Osteocyte (in vitro differentiated cells): ENCODE measurements at places on chromosomes 12 and 14. TPM values are rescaled to one million over a fixed set of nuclear protein-coding genes. Genes with fewer than 3 reads are reported as not detected.

LHX5 gene
- not detected in 2 replicates for total RNA-seq

C14orf39 gene
- 1.1 and 1.4 TPM in 2 replicates for total RNA-seq

DNA sequence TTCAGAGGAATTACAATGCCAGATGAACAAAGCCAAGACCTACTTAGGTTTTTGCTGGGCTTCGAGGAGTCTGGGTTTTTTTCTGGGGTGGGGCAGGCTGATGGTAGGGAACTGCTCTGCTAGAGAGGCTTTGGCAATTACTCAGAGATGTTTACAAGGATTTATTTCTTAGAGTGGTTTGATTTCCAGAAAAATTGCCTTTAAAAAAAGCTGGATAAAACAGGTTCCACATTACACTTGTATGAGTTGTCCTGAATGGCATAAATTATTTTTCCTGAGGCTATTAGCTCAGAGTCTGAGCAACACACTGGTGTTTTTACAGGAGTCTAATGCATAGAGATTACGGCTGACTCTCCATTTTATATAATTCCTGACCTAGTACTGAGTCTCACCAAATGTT is 118.5 kb upstream of the FRMD6 start:
- no peak for DNase-seq

- no peak for DNase-seq
Observed at GRCh38 chr12:92462049-92462448, 240.7 kb upstream of the PLEKHG7 start.

NELL2 gene
- not detected in 2 replicates for total RNA-seq

DNA sequence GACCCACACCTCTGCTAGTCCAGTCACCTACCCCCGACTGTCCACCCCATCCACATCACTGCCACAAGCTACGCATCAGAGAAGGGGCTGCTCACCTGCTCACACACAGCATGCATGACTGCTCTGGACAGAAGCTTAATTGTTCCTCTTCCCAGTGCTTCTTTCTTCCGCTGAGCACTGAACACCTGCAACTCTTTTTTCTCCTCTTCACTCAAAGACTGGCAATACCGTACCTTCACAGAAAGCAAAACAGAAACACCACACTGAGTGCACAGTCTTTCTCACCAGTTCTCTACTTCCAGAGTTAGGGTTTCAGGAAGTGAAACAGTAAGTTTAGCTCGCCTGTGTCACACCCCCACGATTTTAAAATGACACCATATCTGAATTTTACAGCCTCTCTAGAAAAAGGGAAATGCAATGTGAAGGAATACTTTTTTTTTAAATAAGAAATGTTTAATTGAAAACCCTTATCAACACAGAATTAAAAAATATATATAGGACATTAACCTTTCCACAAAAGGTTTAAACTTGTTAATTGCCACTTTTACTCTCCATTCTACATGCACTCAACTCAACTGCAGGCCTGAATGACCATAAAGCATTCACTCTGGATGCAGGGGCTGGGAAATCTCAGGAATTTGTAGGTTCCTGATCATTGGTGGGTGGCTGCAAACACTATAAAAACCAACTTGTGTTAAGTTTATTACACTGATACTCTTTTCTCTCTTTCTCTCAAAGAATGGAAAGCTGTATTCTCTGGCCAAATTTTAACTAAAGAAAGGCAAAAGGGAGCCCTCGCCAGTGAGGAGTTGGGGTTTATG is 120.0 kb downstream of the PRICKLE1 start:
- no peak for DNase-seq

DNA sequence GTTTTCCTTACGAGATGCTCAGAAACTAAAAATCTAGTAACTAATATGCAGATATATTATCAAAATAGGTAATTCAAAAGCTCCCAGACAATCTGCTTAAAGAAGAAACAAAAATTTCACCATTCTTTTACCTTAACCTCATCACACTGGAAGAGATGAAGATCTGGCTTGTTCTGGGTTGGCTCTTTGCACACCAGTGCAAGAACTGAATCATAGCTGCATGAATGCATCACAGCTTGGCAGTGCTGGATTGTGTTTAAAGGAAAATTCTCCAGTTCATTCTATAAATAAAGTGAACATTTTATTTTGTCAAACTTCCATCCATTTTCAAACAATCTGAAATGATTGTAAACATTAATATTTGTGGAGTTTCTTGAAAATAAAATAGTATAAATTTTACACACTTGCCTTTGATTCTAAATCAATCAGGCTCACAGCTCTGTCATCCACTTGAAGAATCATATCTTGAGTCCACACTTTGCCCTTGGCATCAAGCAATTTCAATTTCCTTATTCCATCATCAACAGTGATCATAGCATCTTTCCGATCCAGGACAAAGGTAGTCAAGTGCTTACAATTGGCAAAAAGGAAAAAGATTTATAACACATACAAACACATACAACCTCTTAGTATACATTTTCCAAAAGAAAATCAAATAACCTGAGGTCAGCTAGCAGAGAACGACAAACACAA is 119.8 kb downstream of the EPS8 start:
- no peak for DNase-seq
